ENCODE measurements at places on chromosomes 6 and 20.

DNA sequence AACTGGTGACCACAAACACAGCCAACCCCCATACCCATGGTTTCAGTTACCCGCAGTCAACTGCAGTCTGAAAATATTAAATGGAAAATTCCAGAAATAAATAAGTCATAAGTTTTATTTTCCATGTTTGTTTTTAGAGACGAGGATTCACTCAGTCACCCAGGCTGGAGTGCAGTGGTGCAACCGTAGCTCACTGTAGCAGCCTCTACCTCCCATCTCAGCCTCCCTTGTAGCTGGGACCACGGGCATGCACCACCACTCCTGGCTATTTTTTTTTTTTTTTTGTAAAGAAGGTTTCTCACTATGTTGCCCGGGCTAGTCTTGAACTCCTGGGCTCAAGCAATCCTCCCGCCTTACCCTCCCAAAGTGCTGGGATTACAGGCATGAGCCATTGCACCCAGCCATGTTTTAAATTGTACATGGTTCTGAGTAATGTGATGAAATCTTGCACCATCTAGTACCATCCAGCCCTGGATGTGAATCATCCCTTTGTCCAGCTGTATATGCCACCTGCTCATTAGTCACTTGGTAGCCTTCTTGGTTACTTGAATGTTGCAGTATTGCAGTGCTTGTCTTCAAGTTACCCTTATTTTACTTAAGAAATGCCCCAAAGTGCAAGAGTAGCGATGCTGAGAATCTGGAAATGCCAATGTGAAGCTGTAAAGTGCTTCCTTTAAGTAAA is 14.5 kb downstream of the CSNK2A1 start:
- no peak for DNase-seq

- DNase-seq: no peak
Measured at GRCh38 chr6:98498866-98499265, 335.5 kb upstream of the POU3F2 start.

DNA sequence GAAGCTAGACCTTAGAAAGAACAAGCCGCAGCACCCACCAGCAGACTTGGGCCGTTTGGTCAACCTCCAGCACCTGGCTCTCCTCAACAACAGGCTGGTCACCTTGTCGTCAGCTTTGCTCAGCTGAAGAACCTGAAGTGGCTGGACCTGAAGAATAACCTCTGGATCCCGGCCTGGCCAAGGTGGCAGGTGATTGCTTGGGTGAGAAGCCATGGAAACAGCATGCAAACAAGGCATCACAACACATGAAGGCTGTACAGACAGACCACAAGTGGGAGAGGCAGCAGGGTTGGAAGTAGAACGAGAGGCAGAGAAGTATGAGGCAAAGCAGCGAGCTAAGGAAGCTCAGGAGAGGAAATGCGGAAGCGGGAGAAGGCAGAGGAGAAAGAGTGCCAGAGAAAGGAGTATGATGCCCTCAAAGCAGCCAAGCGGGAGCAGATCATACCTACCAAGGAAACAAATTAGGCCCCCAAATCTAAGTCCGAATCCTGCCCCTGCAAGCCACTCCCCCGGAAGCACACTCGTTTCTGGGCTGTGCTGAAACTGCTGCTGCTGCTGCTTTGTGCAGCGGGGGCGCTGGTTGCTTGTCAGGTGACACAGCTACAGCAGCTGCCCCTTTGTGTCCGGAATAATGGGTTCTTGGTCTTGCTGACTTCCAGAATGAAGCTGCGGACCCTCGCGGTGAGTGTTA is 121.6 kb upstream of the LGSN start:
- DNase-seq: no peak

DNA sequence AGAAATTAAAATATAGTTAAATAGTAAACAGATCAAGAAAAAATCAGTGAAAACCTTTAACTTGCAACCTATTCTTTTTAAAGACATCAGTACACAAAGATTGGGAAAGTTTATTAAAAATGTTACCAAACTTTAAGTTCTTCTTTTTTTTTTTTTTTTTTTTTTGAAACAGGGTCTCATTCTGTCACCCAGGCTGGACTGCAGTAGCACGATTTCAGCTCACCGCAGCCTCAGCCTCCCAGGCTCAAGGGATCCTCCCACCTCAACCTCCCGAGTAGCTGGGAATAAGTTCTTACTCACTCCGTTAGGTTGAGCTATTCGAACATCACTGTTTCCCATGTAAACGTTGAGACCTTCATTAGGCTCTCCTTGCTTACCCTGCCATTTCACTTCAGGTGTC is 5.6 kb downstream of the MAP3K5 start:
- no peak for DNase-seq

- no peak for DNase-seq
Measured at GRCh38 chr6:110325197-110325596, 33.0 kb downstream of the METTL24 start.

- DNase-seq: no peak
Measured at GRCh38 chr6:31737315-31737990, 1.1 kb upstream of the CLIC1 start.

All from CD4-positive, alpha-beta T cell treated with Interleukin-6 for 4 hours (primary cell).